Left renal cortex interstitium (tissue), 4 donors: ENCODE measurements at places on chromosomes 4 and X.

- DNase-seq, result no peak
Measured at GRCh38 chr4:183493246-183493645, 11.6 kb upstream of the ING2 start.

DNA sequence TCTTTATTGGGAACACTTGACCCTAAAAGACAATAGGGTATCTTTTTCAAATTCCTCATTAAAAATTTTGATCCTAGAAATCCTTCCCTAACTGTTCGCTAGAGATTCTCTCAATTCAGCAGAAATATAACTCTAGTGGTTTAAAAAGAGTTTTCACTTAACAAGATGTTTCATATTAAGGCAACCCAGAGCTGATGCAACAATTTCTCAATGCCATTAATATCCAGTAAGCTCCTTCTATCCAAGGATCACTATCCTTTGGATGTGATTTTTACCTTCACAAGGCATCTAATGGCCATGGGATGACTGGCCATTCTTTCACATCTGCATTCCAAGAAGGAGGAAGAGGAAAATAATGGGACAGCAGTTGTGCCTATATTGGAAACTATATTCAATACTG is 183.4 kb downstream of the ANKRD50 start:
- DNase-seq, result no peak

DNA sequence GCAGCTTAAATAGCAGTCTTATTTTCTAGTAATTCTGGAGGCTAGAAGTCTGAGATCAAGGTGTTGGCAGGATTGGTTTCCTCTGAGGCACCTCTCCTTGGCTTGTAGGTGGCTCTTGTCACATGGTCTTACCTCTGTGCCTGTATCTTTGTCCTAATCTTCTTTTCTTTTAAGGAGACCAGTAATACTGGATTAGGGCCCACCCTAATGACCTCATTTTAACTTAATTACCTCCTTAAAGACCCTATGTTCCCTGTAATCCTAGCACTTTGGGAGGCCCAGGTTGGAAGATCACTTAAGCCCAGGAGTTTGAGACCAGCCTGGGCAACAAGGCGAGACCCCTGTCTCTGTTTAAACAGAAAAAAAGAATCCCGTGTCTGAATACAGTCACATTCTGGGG is 38.9 kb downstream of the ARHGAP10 start:
- DNase-seq, result no peak

GRCh38 chr4:5798462-5798861 is 87.5 kb downstream of the EVC start:
- no peak for DNase-seq

DNA sequence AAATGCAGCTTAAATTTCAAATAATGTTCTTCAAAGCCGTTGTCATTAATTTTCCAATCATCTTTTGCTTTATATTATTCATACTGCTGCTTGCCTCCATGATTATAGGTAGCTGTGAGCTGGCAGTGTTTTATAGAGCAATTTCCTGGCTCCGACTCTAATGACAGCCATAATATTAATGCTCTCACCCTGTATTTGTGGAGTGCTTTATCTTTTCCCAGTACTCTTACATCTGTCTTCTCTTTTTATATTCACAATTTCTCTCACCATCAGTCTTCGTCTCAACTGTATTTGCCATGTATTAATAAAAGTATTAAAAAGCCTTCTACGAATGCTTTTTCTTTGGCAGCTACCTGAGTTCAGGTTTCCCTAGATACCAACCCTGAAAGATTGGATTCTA is 21.0 kb downstream of the ATXN3L start:
- DNase-seq, result no peak

GRCh38 chr4:183788308-183788905 is 116.7 kb upstream of the STOX2 start:
- DNase-seq, result no peak

DNA sequence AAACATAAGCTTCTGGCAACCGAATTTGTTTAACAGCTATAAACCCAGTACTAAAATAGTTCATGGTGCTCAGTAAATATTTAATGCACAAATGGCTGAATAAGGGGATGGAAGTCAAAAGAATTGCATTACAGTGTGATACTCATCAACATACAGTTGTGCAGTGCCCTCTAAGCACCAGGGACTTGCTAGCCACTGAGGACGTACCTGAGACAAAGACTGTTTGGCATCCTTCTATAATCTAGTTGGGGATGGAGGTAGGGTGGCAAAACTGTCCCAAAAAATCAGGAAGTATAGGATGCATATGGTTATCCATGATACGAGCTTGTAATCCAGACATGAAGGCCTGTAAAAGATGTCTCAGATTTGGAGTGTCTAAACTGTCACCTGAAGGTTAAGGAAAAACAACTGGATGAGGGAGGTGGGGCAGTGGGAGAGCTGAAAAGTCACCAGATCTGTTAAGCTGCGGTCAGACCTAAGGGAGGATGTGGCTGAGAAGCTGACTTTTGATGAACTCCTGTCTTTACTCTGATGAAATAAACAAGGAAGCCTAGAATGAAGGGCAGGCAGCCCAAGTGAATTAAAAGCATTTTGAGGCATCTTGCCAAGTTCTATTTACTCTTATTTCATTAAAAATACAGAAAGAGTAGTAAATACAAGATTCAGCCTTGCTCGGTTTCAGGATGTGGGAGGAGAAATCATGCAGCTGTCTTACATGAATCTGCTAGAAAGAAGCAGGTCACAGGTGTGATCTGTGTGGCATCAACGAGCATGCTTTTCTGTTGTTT is 12.0 kb upstream of the CD38 start:
- no peak for DNase-seq

- DNase-seq, result no peak
Measured at GRCh38 chr4:4269331-4269731, 20.6 kb downstream of the LYAR start.

DNA sequence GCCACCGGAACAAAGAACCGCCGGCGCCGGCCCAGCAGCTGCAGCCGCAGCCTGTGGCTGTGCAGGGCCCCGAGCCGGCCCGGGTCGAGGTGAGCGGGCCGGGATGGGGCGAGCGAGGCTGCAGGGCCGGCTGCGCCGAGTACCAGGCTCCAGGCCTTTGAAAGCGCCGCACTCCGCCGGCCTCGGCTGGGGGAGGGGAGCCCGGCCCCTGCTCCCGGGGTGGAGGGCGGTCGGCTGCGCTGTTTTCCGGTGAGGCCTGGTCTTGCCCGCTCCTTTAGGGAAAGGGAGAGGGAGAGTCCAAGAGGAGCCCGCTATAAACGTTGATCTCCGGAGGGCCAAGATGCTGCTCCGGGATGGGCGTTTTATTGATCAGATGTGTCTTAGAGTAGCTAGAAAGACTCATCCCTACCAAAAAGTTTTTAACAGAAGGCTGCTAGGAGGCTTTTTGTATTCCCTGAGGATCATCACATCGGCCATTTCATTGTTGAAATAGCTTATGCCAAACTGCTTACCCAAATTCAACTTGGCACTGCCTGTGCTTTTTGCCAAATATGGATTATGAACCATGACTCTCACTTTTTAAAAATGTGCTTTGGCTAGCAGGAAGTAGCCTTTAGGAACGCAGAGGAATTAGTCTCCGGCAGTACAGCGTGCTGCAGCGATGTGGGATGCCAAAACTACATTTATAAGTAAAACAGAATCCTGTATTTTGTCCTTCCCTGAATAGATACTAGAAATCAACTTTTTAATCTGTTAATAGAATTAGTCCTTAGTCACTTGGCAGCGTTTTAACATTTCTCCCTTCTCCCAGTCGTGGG is 760 bp downstream of the TMEM165 start:
- DNase-seq, result peak; percentile 51

- no peak for DNase-seq
Measured at GRCh38 chr4:125313989-125314667, 627 bp upstream of the FAT4 start.

GRCh38 chr4:27764526-27764837 is 903.8 kb downstream of the STIM2 start:
- no peak for DNase-seq

- no peak for DNase-seq
Measured at GRCh38 chrX:149877636-149878035, 3.3 kb upstream of the MAGEA8 start.

GRCh38 chr4:74294681-74295080 is 13.6 kb upstream of the EPGN start:
- DNase-seq, result no peak

- no peak for DNase-seq
Measured at GRCh38 chrX:6299724-6300123, 71.1 kb upstream of the NLGN4X start.

GRCh38 chr4:99310389-99310788 is 10.8 kb downstream of the ADH1B start:
- DNase-seq, result no peak

DNA sequence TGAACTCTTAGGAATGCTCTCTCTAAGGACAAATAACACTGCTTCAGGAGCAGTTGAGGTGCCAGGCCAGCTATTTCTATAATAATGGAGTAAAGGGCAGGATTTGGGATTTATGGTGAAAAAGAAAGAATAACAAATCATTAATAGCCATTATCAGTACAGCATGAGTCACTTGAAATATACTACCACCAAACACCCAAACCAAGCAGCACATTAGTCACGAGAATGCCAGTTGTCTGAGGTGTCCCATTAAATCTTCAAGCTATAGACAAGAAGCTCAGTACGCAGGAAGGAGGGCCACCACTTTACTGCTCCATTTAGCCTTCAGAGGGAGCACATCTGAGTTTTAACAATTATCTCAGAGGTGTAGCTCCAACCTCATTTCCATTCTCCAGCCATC is 106.8 kb upstream of the MAGEA10 start:
- no peak for DNase-seq
